Stimulated activated CD4-positive, alpha-beta T cell treated with anti-CD3 and anti-CD28 coated beads, TNF-alpha, amount 100 ng/mL, for 24 hours (primary cell): ENCODE measurements at places on chromosomes 6 and 20.

DNA sequence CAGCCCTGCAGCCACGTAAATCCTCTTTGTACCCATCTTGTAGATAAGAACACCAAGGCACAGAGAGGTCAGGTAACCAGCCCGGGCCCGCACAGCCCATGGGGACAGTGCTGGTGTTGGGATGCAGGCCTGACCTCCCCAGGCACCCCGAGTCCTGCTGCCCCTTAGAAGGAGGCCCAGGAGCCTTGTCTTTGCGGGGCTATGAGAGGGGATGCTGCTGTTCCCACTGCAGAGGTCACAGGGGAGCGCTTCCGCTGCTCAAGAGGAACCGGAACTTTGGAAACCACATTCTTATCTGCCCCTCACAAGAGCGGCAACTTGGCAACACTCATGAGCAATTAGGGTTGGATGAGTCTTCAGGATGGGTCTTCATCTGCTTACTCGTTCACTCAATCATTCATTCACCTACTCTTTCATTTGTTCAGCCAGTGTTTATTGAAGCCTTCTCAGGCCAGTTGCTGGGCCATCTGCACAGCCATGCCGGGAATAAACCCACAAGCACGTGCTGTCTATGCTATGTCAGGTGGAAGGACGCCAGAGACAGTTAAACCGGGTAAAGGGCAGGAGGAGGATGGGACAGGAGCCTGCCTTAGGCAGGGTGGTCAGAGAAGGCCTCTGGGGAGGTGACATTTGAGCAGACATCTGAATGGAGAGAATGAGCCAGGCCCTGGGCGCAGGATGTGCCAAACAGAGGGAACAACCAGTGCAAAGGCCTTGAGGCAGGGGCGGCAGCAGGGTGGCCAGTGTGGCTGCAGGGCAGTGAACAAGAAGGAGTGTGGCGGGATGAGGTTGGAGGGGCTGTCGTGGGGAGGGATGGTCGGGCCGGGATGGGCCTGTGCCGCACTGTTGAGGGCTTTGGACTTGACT lies 60.8 kb downstream of the RBM38 start:
- DNase-seq = no peak

DNA sequence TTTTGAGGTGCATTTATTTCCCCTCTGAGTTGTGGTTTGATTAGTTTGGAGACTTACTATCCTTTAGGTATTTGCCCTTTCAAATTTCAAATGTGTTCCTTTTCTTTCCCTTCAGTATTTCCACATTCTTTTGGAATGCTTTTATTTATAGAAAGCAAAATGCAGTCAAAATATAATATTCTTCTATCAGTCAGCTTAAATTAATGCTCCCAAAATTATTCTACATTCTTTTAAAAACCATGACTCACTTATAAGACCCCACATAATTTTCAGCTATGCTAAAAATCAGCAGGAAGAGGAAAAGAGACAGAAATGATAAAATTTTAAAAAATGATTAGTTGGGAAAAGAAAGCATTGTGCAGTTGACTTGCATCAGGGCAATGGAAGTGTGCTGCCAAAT lies 180.0 kb upstream of the SMLR1 start:
- DNase-seq = no peak

DNA sequence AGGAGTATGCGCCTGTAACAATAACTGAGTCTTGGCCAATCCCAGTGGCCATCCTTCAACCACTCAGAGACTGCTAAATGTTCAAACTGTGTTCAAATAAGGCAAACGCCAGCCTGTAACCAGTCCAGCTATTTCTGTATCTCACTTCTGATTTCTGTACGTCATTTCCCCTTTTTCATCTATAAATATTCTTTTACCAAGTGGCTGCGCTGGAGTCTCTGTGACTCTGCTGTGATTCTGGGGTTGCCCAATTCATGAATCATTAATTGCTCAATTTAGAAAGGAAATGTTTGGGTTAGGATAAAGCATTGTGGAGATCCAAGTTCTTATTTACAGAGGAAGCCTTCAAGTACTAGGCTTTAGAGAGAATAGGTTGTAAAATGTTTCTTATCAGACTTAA lies 89.8 kb upstream of the UST start:
- no peak for DNase-seq

GRCh38 chr20:40634891-40635290 lies 54.1 kb downstream of the MAFB start:
- no peak for DNase-seq

GRCh38 chr6:125196613-125197012 lies 43.0 kb downstream of the TPD52L1 start:
- no peak for DNase-seq

GRCh38 chr6:143192766-143193165 lies 132.1 kb downstream of the AIG1 start:
- no peak for DNase-seq

GRCh38 chr20:8480597-8480996 lies 348.5 kb downstream of the PLCB1 start:
- no peak for DNase-seq

DNA sequence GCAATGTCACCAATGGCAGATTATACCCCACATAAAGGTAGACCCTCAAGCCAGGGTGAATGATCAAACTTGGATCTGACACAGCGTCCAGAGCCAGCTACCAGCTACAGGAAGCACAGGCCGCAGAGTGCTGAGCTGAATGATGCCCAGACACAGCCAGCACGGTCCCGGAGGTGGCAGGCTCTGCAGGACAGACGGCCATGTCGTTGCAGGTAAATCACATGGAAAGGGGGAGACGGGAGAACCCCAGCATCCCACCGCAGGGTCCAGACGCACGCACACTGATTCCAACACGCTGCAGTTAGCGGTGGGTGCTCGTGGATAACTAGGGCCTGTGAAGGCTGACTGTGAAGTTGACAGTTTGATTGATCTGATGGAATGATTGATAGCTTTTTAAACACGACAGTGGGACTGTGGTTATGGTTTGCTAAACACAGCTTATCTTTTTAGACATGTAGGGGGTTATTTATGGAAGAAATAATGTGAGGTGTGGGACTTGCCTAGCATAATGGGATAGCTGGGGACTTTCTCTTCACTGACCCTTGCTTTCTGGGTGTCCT lies 228.5 kb downstream of the ERMARD start:
- no peak for DNase-seq

DNA sequence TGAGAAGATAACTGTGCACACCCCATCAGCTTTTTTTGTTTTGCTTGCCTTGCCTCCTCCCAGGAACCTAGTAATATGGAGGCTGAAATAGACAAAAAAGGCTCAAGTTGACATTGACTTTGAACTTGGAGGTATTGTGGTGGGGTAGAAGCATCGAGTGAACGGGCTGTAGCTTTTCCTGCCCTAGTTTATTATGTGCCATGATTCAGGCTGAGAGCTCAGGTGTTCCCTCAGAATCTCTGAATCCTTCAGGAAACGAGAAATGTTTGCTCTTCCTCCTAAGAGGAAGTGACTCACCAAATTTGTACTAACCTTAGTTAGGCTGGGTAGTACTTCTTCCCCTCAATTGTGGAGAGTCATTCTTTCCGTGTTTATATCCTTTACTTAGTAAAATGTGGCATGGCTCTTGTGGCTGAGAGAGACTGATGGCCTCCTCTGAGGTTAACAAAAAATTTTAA lies 98.8 kb downstream of the SASH1 start:
- no peak for DNase-seq
